ENCODE measurements at places on chromosomes 6 and 20. TPM values are rescaled to one million over a fixed set of nuclear protein-coding genes. Genes with fewer than 3 reads are reported as not detected.
A peak's percentile ranks its signal among the peaks of the same experiment; 100 is the strongest.

PLCB4 gene
- total RNA-seq: 11.0 TPM

TINAG gene
- not detected for total RNA-seq

NRM gene
- total RNA-seq: 9.4 TPM

FAM83C gene
- total RNA-seq: under 0.01 TPM

KIF16B gene
- total RNA-seq: 6.2 TPM

DNA sequence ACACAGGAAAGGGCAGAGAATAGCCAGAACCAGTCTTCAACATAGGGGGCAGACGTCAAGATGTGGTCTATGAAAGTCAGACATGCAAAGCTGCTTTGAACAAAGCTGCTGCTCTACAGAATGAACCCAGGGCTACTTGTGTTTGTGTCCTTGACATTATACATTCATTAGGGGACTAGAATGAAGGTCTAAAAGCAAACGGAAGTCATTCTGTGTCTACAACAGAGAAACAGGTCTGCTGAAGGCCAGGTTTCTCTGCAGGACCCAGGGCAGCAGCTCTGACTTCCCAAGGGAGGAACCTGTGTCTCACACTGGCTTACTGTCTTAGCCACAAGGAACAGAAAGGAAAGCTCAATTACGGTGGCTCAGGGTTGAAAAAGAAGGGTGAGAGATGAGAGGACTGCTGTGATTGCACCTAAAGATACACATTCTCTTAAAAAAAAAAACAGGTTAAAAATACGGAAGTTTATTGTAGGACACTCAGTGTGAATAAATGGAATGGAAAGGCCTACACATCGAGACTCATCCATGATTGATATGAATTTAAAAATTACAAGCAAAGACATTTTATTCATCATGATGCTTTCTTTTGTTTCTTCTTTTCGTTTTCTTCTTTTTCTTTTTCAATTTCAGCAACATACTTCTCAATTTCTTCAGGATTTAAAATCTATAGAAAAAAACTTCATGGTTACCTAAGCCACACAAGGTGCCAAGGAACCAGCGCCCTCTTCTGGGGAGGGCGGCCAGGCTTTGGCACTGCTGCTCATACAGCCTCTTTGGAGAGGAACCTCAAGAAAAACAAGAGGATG is 6.7 kb downstream of the PSMA7 start:
- DNase-seq: peak; percentile 77

- DNase-seq: peak; percentile 46
Observed at GRCh38 chr6:137698636-137699030, 168.4 kb upstream of the TNFAIP3 start.

- no peak for DNase-seq
Observed at GRCh38 chr6:53263917-53264316, 84.8 kb downstream of the ELOVL5 start.

- DNase-seq: no peak
Observed at GRCh38 chr6:89323511-89323971, 8.4 kb upstream of the GABRR2 start.
